ENCODE measurements at places on chromosomes 4 and X. TPM values are rescaled to one million over a fixed set of nuclear protein-coding genes. Genes with fewer than 3 reads are reported as not detected.

Gene SH3BP2
- 102 TPM for total RNA-seq

Gene PCDH19
- total RNA-seq, result 3.4 TPM

Gene CYTL1
- 2.0 TPM for total RNA-seq

- DNase-seq, result no peak
Observed at GRCh38 chr4:177413656-177414055, 28.6 kb downstream of the AGA start.

DNA sequence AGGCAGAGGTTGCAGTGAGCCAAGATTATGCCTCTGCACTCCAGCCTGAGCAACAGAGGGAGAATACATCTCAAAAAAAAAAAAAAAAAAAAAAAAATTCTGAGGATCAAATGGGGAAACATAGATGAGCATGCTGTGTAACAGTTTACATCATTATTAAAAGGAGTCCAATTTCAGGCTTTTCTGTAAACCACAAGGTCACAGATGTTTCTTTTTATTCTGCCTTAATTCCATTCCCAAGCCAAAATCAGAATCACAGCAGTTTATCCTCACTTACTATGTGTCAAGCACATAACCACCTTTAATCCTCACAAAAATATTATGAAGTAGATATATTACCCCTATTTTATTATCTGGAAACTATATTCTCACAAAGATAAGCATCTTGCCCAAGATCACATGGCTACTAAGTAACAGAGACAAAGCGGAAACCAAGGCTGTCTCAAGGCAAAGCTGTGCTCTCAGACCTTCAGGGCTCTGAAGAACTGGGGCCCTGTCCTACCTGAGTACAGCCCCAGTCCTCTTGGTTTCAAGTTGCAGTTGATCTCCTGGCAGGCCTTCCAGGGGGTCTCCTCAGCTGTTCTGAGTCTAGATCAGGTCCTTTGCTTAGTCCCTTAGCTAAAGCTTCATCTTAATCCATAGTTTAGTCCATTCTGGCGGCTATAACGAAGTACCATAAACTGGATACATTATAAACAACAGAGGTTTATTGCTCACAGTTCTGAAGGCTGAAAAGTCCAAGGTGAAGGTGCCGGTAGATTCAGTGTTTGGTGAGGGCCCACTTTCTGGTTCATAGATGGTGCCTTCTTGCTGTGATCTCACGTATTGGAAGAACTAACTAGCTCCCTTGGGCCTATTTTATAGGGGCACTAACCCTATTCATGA lies 141.3 kb downstream of the PALLD start:
- DNase-seq, result no peak

DNA sequence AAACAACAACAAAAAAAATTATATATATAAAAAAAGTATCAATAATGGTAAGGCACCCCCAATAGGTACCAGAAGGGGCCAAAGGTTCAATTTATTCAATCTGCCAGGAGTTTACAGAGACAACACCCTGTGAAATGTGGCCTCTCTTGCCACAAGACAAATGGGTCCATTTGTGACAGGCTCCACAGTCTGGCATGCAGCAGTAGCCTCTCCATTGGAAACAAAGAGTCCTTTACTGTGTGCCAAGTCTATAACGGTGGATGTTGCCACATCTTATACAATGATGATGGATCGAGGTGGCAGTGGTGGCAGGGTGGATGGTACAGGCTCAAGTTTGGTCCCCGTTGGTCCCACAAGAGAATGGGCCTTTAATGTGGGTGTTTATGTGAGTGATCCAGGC lies 70.1 kb upstream of the SH3RF1 start:
- no peak for DNase-seq

GRCh38 chrX:50942471-50942870 lies 31.9 kb downstream of the BMP15 start:
- no peak for DNase-seq
